ENCODE measurements at places on chromosomes 1 and 21. TPM values are rescaled to one million over a fixed set of nuclear protein-coding genes. Genes with fewer than 3 reads are reported as not detected.

SPATA1 gene
- 0.71 TPM for polyA plus RNA-seq

GRCh38 chr1:10208537-10208936 lies 1.8 kb upstream of the KIF1B start:
- no peak for DNase-seq
- no peaks in the 10 kb centered on the region for H3K27me3 ChIP-seq

DNA sequence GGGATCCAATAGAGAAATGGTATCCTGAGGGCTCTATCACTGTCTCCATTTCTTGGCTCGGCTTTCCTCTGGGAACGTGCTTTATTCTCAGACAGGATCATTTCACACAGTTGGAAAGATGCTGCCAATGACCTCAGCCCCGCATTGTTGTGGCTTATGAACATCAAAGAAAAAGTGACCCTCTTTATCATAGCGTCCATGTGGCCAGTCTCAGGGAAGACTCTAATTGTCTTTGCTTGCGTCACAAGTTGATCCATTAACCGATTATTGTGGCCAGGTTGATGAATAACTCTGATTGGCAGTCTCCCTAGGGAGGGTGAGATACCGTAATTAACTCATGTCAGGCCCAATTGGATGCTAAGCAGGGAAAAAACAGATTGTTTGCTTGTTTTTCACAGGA lies 10.4 kb upstream of the TMEM9 start:
- no peaks in the 10 kb centered on the region for H3K4me1 ChIP-seq
- H3K27ac ChIP-seq: no peak overlapping the region
- no peaks in the 10 kb centered on the region for H3K27me3 ChIP-seq

SPRR2D gene
- polyA plus RNA-seq: 1.0 TPM

- H3K4me3 ChIP-seq: no peak overlapping the region
- peaks cover 1% of the 10 kb centered on the region for H3K4me1 ChIP-seq
- H3K36me3 ChIP-seq: no peaks in the 10 kb centered on the region
Observed at GRCh38 chr1:62337706-62338631, 18.7 kb upstream of the KANK4 start.

GRCh38 chr1:37482796-37483744 lies 8.7 kb downstream of the ZC3H12A start:
- DNase-seq: no peak
- peaks cover 6% of the 10 kb centered on the region for H3K36me3 ChIP-seq
- no peak overlapping the region for H3K4me3 ChIP-seq
- H3K4me1 ChIP-seq: peaks cover 2% of the 10 kb centered on the region
- H3K27ac ChIP-seq: no peak overlapping the region

DNA sequence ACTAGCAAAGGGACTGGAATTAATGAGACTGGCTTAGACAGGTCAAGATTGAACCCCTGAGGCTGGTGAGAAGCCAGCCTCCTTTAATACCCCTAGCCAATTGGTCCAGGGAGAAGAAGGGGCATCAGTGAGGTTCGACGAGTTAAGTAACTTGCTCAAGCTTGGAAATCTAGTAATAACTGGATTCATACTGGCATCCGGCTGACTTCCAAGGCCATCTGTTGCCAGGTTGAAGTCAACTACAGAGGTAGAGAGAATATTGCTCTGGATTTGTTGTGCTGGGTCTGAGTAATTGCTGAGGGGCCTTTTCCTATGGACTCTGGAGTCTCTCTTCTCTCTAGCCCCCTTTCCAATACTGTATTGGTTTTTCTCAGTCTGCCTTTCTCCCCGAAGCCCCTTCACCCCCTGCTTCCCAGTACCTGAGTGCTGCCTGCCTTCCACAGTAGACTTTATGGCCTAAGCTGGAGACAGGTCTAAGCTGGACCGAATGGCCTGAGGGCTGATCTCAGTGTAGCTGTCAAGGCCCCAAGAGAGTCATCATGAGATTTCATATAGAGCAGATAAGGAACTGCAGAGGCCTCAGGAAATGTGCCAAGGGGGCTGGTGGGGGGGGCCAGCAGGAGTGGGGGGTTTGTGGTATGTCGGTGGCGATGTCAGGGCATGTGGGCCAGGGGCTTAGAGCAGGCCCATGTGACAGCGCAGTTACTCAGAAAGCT lies 42.4 kb upstream of the IL19 start:
- peaks cover 31% of the 10 kb centered on the region for H3K36me3 ChIP-seq
- no peak for DNase-seq
- no peak overlapping the region for H3K4me3 ChIP-seq
- H3K27ac ChIP-seq: peak overlapping the region; percentile 46
- peaks cover 22% of the 10 kb centered on the region for H3K4me1 ChIP-seq
- no peaks in the 10 kb centered on the region for H3K27me3 ChIP-seq

TNFRSF1B gene
- 246 TPM for polyA plus RNA-seq

DNA sequence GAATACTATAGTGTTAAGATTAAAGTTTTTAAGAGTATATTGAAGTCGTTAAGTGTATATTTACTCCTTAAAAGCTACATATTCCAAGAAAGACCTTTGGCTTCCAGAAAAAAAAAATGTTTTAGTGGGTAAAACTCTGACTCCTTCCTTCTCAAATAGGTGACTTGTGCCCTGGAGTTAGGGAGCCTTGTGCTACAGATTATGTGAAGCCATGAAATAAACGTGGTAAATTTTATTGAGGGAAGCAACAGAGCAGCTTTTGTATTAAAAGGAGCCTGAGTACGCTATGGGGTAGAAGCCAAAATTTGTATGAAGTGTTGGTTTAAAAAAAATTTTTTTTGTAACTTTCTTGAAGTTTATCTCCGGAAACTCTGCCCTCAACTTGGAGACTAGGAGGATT lies 994 bp downstream of the RO60 start:
- no peaks in the 10 kb centered on the region for H3K36me3 ChIP-seq
- no peaks in the 10 kb centered on the region for H3K27me3 ChIP-seq
- H3K4me3 ChIP-seq: no peak overlapping the region
- peak; percentile 61 for DNase-seq
- peaks cover 14% of the 10 kb centered on the region for H3K4me1 ChIP-seq
- no peak overlapping the region for H3K27ac ChIP-seq

DNA sequence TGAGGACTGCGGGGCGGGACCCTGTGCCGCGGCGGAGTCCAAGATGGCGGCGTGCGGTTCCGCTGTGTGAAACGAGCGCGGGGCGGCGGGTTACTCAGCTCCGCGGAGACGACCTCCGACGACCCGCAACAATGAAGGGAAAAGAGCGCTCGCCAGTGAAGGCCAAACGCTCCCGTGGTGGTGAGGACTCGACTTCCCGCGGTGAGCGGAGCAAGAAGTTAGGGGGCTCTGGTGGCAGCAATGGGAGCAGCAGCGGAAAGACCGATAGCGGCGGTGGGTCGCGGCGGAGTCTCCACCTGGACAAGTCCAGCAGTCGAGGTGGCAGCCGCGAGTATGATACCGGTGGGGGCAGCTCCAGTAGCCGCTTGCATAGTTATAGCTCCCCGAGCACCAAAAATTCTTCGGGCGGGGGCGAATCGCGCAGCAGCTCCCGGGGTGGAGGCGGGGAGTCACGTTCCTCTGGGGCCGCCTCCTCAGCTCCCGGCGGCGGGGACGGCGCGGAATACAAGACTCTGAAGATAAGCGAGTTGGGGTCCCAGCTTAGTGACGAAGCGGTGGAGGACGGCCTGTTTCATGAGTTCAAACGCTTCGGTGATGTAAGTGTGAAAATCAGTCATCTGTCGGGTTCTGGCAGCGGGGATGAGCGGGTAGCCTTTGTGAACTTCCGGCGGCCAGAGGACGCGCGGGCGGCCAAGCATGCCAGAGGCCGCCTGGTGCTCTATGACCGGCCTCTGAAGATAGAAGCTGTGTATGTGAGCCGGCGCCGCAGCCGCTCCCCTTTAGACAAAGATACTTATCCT lies 430 bp downstream of the RBM15 start:
- peaks cover 17% of the 10 kb centered on the region for H3K4me1 ChIP-seq
- DNase-seq: peak; percentile 69
- H3K27me3 ChIP-seq: no peaks in the 10 kb centered on the region

PLA2G2D gene
- polyA plus RNA-seq: 0.06 TPM

ERICH3 gene
- 3.0 TPM for polyA plus RNA-seq

MSH4 gene
- polyA plus RNA-seq: 0.13 TPM

DNA sequence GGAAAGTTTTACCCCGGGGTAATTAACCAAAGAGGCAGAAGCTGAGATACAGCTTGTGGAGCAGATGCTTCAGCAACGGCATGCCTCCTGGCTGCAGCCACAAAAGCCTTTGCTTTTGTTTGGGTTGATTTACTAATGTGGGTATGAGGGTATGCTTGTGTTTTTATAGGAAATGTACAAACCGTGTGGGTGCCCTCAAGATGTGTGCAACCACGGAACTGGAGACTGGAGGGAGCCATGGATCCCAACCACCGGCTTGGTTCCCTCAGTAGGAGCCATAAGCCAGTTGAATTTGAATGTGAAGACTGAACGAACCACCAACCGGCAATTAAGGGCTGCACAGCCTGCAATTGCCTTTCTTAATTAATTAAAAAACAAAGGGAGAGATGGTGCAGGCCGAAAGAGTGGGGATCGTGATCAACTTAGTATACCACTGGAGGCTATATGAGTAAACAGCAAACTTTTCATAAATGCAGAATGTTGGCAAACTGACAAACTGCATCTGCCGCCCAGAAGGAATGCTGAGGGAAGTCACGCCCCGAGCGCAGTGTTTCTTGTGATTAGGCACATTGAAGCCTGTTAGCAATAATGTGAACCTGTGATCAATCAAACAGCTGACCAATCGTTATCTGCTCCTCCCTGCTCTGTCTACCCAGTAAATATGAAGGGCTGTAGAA lies 104.1 kb downstream of the DISP1 start:
- no peak overlapping the region for H3K4me3 ChIP-seq
- H3K4me1 ChIP-seq: peaks cover 4% of the 10 kb centered on the region
- no peak for DNase-seq
- no peaks in the 10 kb centered on the region for H3K36me3 ChIP-seq
- no peak overlapping the region for H3K27ac ChIP-seq
- H3K27me3 ChIP-seq: no peaks in the 10 kb centered on the region

GRCh38 chr21:28633839-28634555 lies 358.7 kb downstream of the LTN1 start:
- no peaks in the 10 kb centered on the region for H3K27me3 ChIP-seq
- no peak for DNase-seq
- peaks cover 17% of the 10 kb centered on the region for H3K4me1 ChIP-seq
- no peak overlapping the region for H3K4me3 ChIP-seq

CD1C gene
- polyA plus RNA-seq: 2.2 TPM

DNA sequence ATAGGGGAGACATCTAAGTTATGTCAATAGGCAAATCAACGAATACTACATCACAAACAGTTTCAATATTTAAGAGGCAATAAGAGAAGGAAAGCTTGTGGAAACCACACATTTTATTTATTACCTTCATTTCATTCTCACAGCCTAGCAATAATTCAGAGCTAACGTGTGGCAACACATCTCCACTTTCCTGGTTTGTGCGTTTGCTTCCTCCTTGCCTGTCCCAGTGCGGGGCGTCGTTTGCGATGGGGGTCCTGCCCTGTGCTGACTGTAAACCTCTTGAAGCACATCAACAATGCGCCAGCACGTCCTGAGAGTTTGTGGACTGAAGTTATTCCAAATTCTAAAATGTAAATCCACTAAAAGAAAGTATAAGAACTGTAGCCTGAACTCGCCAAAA lies 14.4 kb upstream of the VPS26C start:
- no peak overlapping the region for H3K27ac ChIP-seq
- no peak for DNase-seq
- no peaks in the 10 kb centered on the region for H3K36me3 ChIP-seq
- no peak overlapping the region for H3K4me3 ChIP-seq
- no peaks in the 10 kb centered on the region for H3K4me1 ChIP-seq

DNA sequence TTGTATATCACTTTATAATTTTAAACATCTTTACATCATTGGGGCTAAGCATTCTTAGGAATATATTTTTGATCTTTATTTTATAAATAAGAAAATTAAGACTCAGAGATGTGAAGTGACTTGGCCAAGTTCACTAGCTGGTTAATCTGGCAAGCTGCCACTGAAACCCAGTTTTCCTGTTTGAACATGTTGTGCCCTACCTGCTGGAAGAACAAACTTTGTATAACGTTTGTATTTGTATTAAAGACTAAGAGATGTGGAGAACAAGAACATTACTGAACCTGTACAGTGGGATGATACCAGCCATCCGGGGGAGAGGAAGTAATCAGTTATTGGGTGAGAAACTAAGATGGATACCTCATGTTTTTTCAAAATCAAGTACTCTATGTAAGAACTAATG lies 77.2 kb upstream of the SIPA1L2 start:
- H3K4me1 ChIP-seq: peaks cover 2% of the 10 kb centered on the region
- no peak for DNase-seq
- no peaks in the 10 kb centered on the region for H3K36me3 ChIP-seq
- H3K27me3 ChIP-seq: no peaks in the 10 kb centered on the region

DNA sequence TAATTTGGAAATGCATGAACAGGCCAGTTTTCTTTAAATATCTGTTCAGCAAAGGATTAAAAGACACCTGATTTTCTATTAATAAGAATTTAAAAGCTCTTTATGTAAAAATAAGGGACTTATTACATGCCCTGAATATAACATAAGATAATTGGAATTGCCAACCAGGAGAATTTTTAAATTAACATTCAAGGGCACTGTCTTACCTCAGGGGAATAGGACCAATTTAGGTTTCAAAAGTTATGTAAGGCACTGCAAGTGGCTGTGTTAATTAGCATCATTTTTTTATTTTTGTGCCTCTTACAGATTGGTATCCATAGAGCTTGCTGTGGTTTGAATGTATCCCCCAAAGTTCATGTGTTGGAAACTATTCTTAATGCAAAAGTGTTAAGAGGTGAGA lies 1.3 kb upstream of the NEK2 start:
- no peak overlapping the region for H3K4me3 ChIP-seq
- no peak overlapping the region for H3K27ac ChIP-seq
- H3K27me3 ChIP-seq: no peaks in the 10 kb centered on the region
- no peaks in the 10 kb centered on the region for H3K36me3 ChIP-seq
- peaks cover 9% of the 10 kb centered on the region for H3K4me1 ChIP-seq

GRCh38 chr1:208714323-208714722 lies 470.1 kb upstream of the PLXNA2 start:
- no peak overlapping the region for H3K4me3 ChIP-seq
- no peak overlapping the region for H3K27ac ChIP-seq
- no peaks in the 10 kb centered on the region for H3K4me1 ChIP-seq
- H3K27me3 ChIP-seq: no peaks in the 10 kb centered on the region
- no peak for DNase-seq
- no peaks in the 10 kb centered on the region for H3K36me3 ChIP-seq

- DNase-seq: no peak
- no peaks in the 10 kb centered on the region for H3K4me1 ChIP-seq
- no peak overlapping the region for H3K27ac ChIP-seq
Observed at GRCh38 chr1:159958719-159959380, 4.8 kb upstream of the SLAMF9 start.

DNA sequence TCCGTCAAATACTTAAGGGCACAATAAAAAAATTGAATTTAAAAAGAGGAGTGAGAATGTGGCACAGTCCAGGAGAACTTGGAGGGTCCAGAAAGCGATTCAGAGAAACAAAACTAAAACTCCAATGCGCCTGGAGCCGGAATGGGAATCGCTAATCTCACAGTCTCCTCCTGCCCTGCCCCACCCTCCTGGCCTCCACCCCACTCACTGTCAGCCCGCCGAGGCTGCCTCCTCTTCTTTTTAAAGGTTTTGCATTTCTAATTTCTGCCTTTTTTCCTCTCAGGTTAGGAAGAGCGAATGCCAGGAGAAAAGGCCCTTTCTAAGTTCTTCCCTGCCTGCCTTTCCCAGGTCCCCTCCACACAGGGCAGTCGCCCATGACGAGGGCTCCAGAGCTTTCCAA lies 135.3 kb downstream of the ZBTB18 start:
- H3K36me3 ChIP-seq: no peaks in the 10 kb centered on the region

GRCh38 chr1:212794561-212795014 lies 2.9 kb downstream of the TATDN3 start:
- H3K4me1 ChIP-seq: peaks cover 8% of the 10 kb centered on the region
- H3K27me3 ChIP-seq: no peaks in the 10 kb centered on the region
- H3K4me3 ChIP-seq: no peak overlapping the region
- peaks cover 6% of the 10 kb centered on the region for H3K36me3 ChIP-seq
